ENCODE measurements at places on chromosomes 6 and 20.

GRCh38 chr6:14589175-14589574, 471.6 kb downstream of the CD83 start:
- DNase-seq, result no peak

GRCh38 chr20:63116412-63117106, 99.4 kb downstream of the YTHDF1 start:
- no peak for DNase-seq

GRCh38 chr6:52568320-52568719, 8.5 kb downstream of the TRAM2 start:
- no peak for DNase-seq

DNA sequence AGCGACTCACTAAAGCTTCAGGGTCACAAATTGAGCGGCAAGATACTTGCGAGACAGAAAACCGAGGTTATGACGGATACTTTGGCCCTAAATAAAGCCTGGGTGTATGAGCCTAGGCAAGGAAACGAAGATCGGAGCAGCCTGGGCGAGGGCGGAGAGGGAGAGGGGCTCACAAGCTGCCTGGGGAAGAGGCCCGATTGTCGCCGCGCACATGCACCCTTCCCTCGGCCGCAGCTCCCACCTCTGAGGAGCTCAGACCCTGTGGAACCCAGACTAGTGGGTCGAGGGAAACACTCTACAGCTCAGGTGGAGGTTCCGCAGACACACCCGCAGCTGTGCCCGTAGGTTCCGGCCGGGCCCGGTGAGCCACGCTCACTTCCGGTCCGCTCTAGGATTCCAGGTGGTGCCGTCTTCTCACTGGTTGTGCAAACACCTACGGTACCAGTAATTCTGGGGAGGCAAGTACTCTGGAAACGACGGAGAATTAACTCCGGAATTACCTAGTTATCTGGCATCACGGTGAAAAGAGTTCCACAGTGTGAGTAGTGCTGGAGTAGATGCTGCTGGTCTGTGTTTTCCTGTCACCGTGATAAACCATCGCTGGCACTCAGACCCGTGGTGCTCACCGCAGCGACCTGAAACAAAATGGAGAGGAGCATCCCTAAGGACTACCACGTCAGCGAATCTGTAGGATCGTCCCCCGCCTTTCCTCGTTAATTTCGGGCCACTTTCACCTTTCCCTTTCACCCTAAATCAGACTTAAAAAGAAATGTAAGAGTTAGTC, 61.5 kb downstream of the GPX5 start:
- no peak for DNase-seq

DNA sequence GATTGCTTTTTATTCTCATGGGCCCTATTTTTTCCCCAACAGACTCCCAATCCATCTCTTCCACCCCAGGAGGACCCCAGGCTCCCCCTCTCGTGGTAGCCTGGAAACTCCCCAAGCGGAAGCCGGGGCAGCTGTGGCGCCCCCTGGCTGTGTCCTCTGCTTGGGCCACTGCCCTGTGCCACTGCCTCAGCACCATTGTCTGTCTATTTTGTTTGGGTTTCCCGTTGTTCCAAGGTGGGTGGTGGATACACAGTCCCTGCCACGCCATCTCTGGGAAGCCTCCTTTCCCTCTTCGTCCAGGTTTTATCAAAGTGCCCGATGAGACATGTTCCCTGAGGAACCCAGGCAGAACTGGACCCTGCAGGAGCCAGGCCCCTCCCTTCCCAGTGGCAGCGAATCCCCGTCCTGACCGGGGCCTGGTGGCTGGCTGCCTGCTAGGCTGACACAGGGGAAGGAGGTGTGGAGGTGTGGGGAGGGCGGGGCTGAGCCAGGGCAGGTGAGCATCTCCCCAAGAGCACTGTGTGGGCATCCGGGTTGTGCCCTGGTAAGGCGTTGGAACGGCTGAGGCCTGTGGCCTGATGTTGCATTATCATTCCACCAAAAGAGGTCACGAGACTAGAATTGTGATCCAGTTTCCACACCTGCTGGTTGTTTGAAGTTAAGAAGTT, 228.2 kb downstream of the CDH4 start:
- DNase-seq, result no peak

- no peak for DNase-seq
Observed at GRCh38 chr6:85865420-85866369, 223.0 kb upstream of the SYNCRIP start.

DNA sequence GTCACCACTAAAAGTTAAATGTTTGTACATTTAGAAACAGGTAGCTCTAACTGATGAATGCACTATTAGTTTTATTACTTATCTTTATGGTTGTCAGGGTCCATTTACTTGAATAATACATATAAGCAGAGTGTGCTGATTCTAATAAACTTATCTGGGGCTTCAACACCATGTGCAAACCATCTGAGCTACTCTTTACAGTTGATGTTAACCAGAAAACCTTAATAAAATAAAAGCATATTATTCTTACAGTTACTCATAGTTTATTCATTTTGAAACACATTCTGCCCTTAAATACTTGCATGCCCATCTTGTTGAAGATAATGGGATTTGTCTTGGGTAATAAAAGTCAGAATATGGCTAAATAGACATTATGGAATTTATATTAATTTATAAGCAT, 1042.2 kb downstream of the EPHA7 start:
- no peak for DNase-seq

DNA sequence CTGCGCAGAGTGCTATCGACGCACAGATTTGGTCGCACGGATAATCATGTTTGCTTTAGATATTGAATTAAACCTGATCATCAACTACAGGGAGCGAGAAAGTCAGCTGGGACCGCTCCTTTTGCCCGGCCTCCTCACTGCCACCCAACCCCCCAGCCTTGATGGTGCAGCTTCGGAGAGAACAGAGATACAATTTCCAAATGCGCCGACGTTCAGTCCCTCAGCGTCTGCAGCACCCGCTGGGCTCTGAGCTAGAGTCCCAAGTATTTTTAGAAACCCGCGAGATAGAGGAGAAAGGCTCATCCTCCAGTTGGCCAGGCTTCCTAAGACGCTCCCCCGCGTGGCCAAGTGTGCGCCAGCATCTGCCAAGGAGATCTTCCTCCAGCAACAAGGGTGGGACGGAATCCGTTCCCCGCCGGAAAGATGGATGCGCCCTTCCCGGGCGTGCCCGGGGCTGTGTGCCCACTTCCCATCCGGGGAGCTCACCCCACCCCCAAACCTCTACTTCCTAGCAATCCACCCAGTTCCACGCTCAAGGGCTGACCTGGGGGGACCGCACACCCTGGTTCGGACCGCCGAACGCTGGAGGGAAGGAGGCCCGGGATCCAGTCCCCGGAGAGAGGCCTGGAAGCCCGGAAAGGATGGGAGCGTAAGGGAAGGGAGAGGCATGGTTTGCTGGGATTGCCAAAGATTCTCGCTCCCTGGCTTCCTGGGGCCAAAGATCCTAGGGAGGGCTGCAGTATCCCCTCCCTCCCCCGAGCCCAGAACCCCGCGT, 4.1 kb downstream of the NKX2-2 start:
- no peak for DNase-seq

- no peak for DNase-seq
Observed at GRCh38 chr20:53100476-53100911, 128.3 kb downstream of the TSHZ2 start.

GRCh38 chr6:157364705-157365104, 16.3 kb upstream of the ZDHHC14 start:
- no peak for DNase-seq
